ENCODE measurements at places on chromosomes 11 and 22.

DNA sequence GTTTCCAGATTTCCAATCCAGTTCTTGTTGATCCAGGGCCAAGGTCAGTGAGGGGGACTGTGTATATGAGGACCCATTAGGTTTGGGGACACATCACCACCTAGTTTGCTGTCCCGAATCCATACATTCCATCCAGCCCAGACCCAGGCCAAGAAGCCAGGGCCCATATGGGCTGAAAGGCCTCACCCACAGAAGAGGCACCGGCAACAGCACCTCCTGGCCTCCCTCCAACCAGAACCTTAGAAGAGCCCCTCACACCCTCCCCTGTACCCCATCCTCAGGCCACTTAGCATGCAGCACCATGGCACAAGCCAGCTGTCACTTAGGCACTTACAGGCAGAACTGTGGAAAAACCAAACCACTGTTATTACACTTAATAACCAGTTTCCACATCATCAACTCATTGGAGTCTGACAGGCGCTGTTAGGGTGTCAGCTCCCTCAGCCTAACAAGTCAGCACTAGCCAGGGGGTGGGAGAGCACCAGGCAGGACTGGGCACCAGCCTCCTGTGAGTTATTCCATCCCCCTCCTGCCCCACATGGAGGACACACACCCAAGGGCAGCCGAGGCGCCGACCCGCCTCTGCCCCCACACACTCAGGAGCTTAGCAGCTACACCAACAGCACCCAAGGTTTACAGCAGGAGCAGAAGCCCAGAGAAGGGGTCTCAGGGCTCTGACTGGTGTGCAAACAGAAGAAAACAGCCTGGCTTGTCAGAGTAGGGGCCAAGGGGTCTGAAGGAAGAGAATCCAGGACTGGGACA is 132.0 kb downstream of the BUD13 start:
- no peak for DNase-seq

- DNase-seq = no peak
Observed at GRCh38 chr11:115333121-115333520, 171.1 kb downstream of the CADM1 start.

GRCh38 chr22:35887296-35887875 is 141.2 kb downstream of the RBFOX2 start:
- no peak for DNase-seq

DNA sequence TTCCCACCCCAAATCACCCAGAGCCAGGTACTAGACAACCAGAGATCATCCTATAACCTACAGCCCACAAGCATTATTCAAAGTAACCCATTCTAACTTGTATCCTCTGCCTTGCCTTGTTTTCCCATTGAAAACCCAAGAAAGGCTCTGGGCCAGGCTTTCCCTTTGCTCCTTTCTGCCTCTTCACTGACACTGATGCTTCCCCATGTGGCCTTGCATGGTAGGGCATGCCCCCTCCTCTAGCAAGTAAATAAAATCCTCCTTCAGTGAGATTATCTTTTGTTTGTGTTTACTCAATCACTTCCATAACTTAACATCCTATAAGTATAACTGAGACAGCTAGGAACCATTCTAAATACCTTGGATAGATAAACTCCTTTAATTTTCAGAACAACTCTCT is 65.6 kb upstream of the FAR1 start:
- no peak for DNase-seq

DNA sequence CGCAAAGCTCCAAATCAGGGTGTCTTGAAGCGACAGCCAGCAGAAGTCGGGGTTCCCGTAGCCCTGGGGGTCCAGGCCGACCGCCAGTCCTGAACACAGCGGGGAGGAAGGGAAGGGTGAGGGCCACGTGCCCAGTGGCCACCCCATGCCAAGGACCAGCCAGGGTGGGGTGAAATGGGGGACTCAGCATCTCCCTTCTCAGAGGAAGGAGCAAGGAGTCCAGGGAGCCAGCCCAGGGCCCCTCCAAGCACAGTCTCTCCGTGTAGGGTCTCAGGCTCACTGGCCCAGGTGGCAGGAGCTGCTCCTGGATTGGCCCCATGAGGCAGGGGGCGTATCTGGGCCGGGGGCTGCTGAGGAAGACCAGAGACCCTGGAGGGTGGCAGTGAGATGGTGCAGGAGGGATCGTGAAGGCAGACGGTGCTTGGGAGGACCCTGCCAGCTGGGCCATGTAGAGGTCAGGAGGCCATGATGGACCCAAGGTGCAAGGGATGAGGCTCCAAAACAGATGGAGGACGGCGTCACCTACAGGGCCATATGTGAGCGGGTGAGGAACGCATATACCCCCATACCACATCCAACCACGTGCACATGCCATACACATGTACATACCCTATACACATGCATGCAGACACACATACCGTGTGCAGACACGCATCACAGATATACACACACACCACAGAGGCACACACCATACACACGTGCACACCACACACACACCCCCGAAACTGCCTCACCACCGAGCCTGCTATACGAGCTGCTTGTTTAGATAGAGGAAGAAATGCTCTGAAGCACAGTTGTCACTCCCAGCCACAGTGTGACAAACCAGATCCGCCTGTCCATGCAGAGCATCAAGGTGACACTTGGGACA is 34.4 kb downstream of the TRMU start:
- DNase-seq = no peak

DNA sequence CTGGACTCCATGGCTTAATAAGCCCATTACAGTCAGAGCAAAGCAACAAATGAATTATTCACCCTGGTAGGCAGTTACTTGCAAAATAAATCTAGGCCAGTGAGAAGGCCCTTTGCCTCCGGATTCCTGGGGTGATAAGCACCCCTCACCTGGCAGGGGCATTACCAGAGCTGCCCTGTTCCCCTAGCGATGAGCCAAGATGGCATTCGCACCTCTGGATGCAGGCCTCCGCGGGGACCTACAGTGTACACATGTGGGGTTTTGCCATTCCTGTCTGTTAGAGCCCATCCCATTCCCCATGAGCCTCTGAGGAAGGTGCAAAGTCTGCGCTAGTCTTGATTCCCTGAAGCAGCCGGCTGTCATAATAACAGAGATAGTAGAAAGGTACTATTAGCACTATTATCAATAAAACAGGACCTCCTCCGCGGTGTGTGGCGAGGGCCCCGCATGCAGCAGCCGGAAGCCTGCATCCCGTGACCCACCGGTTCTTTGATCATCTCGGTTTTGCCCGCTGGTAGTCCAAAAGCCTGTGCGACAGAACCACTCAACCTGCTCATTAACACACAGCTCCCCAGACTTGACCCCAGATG is 344.3 kb downstream of the BRD1 start:
- no peak for DNase-seq

GRCh38 chr22:41526830-41527799 is 17.2 kb downstream of the POLR3H start:
- DNase-seq = peak; percentile 47

DNA sequence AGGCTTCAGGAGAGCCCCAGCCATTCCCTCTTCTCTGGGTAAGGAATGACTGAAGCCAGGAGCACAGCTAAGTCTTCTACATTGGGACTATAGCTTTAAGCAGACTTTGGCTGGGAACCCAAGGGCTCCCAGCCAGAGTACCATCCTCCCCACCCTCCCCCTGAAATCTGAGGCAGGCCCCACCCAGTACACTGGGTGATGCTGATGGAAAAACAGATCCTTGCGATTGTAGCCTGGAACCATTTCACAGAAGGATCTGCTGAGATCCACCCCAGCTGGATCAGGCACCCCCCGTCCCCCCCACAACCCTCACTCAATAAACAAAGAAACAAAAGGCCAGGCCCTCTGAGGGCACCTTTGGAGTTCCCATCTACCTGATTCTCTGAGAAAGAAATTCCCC is 39.8 kb downstream of the IL18BP start:
- DNase-seq = no peak

DNA sequence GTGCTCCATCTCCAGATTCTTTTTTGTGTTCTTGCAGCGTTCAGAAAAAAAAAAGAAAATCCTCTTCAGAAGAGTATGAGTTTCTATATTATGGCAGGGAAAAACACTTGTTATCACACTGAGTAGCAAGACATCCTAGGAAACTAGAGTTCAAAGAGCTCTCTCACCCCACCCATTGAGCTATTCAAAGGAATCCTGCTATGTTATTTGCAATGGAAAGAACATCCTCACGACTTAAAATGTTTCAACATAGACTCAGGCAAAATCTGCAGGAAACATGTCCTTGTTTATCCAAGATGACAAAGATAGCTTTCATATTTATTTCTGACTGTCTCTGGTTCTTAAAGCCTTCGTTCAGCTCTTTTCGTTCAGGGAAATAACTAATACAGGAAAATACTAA is 331.6 kb upstream of the ANO5 start:
- no peak for DNase-seq

- no peak for DNase-seq
Observed at GRCh38 chr22:49676230-49676629, 151.4 kb downstream of the BRD1 start.

DNA sequence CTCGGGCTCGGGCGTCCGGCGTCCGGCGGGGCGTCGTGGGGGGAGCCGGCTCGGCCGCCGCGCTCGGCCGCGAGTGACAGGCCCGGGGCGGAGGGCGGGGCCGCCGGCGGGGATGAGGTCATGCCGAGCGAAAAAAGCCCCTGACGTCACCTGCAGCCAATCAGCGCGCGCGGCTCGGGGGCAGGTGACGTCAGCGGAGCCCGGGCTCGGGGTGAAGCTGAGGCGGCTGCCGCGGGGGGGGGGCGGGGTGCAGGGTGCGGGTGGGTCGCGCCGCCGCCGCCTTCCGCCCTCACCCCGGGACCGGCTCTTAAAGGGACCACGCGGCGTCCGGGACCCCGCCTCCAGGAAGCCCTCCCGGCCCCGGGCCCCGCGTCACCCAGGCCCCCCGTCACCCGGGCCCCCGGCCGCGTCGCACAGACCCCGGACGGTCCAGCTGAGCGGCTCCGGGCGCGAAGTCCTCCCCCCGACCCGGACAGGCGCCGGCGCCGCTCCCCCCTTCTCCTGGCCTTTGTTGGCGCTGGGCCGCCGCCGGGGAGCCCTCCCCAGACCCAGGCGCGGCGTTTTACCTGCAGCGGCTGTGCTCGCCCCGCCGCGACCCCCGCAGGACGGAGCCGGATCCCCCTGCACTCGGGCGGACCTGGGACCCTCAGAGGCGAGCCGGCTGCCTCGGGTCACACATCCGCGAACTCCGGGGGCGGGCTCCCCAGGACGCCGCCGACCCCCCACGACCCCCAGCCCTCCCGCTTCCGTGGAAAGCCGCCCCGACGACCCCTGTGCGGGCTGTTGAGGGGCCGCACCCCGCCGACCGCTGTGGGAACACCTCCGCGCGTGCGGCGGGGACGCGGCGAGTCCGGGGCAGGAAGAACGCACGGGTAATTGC is at the start of gene DUSP8:
TSS of gene DUSP8 (minus strand) at position 75 of the 880 bp plus-strand sequence. CDS start 6,445 bp downstream, outside the sequence.
- DNase-seq = peak; percentile 87

- no peak for DNase-seq
Observed at GRCh38 chr11:81874635-81875034, 859.0 kb downstream of the FAM181B start.

GRCh38 chr22:48778308-48779195 is 1049.1 kb downstream of the BRD1 start:
- no peak for DNase-seq

DNA sequence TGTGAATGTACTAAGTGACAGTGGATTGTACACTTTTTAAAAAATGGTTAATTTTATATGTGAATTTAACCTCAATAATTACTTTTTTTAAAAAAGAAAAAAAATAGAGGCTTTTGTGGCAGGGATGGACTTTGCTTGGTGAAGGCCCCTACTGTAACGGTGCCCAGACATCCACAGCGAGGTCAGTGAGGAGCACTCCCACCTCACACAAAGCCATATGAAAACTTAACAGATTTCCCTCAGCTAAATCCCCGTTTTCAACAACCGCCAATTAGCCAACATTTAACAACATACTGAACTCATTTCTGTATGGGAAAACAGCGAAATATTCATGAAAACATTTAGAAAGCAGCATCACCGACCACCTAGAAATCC is 642 bp upstream of the C11orf58 start:
- DNase-seq = no peak

DNA sequence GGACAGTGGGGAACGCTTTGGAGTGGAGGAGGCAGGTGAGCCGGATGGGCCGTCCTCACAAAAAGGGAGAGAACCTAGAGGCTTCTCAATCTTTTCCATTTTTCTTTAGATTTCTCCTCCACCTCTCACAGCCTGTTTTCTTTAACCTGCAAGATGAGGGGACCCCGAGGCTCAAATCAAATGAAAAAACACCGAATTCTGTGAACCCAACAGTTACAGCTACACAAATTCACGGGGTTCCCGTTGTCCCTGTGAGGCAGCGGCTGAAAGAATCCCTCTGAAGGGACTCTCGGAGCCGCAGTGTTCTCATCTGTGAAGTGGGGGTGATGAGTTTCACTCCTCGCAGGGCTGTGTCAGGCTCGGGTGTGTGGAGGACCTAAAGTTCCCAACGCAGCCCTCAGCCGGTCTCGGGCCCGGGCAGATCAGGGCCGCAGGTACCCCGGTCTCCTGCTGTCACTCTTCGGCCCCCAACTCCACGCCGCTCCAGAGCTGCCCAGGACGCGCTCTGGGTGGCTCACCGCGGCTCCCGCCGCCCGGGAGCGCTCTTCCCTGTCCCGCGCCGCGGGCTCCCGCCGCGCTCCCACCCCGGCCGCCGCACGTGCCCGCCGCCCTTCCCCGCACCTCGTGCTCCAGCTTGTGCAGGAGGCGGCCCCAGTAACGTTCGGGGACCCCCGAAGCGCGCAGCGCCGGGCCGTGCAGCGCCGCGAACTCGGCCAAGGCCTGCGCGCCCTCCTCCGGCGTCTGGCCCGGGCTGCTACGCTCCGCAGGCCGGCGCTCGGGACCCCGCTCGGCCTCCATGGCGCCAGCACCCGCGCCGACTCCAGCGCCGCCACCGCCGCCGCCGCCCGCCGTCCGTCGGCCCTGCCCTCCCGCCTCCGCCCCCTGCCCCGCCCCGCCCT is at the start of gene TTLL12:
TSS of gene TTLL12 (minus strand) at position 863 of the 899 bp plus-strand sequence. CDS start at position 798, 65 bp downstream.
- DNase-seq = peak; percentile 64

DNA sequence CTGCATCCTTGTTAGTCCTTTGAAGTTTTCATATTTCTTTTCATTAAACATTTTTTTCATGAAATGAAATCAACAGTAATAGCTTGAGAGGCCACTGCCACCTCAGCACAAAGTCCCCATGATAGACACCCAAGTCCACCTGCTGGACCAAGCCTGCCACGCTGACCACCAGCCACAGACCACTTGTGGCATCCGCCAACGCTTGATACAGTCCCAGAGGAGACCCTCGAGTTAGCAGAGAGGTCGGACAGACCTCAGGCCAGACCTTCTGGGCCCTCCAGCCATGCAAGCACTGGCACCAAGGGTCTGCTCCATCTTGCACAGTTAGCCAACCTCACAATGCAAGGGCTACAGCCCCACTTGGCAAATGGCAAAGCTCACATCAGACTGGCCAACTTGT is 91.8 kb upstream of the RTL6 start:
- DNase-seq = no peak

GRCh38 chr11:111362887-111363411 is 16.1 kb downstream of the POU2AF1 start:
- DNase-seq = no peak

DNA sequence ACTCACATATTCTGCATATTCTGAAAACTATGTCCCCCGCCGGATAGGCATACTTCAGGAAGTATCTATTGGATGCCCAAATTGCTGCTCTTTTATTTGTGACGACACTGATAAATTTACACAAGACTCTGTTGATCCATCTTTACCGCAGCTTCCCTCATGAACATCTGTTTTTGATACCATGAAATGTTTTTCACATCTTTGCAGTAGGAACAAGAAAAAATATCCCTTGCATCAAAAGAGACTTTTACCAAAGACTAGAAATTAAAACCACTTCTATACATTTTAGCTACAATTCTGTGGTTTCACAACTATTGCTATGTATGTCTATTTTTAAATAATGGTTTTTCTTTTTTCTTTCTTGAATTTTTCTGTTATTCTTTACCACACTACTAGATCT is 15.3 kb downstream of the POU2AF2 start:
- no peak for DNase-seq

GRCh38 chr11:111355101-111355500 is 24.0 kb downstream of the POU2AF1 start:
- DNase-seq = no peak

- no peak for DNase-seq
Observed at GRCh38 chr22:23035557-23036277, 34.6 kb upstream of the GNAZ start.

Measured in hematopoietic multipotent progenitor cell (in vitro differentiated cells).